ENCODE measurements at places on chromosomes 3 and 15.

DNA sequence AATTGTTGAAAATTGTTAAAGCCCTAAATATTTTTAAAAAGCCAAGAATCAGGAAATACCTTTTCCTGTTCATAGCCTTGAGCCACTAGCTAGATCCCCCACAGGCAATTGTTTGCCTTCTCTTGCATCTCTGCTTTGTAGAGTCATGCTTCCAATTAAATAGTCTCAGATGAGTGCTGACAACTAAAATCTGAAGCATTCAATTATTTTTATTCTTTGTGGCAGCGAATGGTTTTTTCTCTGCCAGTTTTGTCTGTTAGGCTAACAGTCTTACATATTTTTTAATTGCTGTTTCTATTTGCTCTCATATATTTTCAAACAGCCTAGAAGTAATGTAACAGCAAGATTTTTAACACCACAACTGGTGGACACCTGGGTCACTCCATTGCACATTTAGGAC lies 277.1 kb upstream of the GBE1 start:
- no peak for DNase-seq

- no peak for DNase-seq
Observed at GRCh38 chr3:66577426-66578203, 76.8 kb upstream of the LRIG1 start.

DNA sequence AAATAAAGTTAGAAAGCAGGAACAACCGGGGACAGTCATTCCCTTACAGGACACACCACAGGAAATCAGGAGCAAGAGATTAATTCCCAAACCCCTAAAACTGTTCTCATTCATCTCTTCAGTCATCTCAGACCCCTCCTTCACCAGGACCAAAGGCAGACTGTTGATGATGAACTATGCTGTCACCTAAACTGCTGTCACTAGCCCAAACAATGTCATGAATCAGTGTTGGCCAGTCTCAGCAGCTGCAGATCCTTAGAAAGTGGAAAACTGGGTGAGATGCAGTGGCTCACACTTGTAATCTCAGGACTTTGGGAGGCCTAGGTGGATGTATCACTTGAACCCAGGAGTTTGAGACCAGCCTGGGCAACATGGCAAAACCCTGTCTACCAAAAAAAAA lies 909.6 kb downstream of the ROBO1 start:
- no peak for DNase-seq

GRCh38 chr3:52531860-52532516 lies 1.7 kb downstream of the NT5DC2 start:
- no peak for DNase-seq

- DNase-seq, result no peak
Observed at GRCh38 chr15:90189781-90190467, 11.2 kb upstream of the SEMA4B start.

DNA sequence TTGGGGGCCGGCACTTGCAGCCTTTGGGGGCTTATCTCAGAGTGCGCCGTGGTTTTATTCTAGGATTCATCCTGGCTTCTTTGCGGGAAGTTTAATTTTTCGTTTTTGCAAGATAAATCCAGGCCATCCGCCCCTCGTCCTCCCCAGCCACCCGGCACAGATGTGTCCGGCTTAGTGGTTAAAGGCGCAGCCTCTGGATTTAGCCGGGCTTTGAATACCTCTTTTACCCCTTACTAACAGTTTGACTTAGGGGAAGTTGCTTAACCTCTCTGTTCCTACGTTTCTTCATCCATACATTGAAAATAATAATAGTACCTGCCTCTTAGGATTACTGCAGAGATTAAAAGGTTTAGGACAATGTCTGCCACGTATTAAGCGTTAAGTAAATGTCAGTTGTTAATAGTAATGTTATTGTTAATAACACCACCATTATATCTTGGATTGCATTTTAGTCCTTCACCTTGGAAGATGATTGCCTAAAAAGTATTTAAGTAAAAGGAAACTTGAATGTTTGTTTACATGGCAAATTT lies 714 bp downstream of the ECT2 start:
- DNase-seq, result peak; percentile 38

DNA sequence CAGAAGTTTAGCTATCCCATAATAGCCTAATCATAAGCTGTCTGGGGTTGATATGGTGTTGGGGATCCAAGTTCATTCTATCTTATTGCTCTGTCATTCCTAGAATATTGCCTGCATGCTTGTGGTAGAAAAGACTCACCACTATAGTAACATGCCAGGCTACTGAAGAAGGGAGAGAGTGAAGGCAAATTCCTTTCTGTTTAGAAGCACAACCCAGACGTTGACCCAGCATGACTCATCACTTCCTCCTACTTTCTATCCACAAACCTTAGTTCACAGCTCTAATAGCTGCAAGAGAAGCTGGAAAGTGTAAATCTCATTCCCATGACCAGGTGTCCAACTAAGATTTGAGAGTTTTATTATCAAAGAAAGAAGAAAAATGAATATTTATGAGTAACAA lies 57.8 kb upstream of the NMD3 start:
- DNase-seq, result peak; percentile 22

GRCh38 chr3:70075101-70075500 lies 75.6 kb downstream of the SAMMSON start:
- DNase-seq, result no peak

DNA sequence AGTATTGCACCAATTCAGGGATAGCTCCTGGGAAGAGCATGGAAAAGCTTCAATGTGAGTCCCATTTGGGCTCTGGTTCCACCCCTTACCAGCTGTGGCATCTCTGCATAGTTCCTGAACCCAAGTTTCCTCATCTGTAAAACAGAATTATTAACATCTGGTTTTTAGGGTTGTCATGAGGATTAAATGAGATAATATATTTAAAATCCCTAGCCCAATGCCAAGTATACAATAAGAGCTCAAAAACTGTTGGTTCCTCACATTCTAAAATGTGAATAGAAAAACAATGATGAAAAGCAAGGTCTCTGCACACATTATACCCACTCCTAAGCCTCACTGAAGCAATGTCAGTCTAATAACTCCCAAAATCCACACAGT lies 237.3 kb upstream of the WNT5A start:
- DNase-seq, result no peak

DNA sequence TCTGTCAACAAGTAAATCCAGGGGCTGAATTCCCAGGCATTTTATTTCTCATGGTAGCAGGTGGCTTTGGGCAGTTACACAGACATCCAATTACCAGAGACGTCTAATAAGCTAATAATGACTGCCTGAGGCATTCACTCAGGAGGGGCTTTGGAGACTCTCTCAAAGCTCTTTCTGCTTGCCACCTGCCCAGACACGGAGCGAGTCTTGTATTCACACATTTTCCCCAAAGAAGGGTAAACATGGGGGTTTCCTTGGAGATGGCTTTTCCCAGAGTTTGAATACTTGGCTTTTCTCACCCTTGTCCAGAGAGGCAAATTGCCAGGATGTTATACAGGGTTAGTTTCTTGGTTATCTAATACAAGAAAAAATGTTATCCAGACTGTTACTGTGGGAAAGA lies 132.6 kb downstream of the DIPK2A start:
- DNase-seq, result no peak

- DNase-seq, result no peak
Observed at GRCh38 chr15:41878355-41878699, 15.5 kb downstream of the SPTBN5 start.

DNA sequence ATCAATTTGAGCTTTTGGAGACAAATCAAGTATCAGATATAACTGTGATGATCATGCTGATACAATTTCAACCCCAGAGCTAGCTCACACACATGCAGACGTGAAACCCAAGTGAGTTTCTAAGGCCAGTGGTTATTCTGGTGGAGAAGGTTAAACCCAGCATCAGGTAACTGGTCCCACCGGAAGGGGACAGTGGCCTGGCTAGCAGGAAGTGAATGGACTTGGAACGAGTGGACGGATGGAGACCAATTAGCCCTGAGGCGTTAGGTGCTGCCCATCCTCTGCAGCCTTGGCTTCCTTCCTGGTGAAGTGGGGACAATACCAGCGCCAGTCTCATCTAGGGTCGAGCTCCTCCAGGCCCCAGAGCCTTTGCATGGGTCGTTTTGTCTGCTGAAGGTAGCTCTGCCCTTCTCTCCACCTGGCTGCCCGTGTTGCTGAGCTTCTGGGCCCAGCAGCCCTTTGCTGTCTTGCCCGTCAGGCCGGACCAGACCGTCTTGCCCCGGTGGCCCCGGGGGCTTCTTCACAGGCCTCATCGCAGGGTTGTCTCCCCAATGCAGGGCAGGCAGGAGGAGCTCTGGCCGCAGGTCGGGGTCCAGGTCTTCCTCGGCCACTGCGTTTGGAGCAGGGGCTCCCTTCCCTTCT lies 915 bp upstream of the KCTD6 start:
- DNase-seq, result no peak

DNA sequence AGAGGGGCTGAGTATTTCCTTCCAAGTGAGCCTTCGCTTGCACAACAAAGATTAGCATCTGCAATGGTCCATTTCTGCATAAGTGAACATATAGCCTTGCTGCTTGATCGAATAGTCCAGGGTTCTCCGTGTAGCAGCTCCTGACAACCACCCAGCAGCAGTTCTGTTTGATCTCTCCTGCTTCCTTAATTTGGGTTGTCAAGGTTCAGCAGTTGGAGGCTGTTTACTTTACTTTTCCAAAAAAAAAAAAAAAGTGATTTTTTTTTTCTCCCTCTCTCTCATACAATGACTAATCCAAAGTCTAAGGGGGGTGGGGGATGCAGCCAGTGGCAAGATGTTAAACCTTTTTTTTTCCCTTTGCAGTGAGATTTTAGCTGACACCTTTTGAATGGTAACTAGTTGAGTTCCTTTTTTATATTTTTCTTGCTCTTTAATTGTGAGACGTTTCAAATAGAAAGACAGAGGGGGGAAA lies 3.6 kb downstream of the FOXP1 start:
- no peak for DNase-seq

DNA sequence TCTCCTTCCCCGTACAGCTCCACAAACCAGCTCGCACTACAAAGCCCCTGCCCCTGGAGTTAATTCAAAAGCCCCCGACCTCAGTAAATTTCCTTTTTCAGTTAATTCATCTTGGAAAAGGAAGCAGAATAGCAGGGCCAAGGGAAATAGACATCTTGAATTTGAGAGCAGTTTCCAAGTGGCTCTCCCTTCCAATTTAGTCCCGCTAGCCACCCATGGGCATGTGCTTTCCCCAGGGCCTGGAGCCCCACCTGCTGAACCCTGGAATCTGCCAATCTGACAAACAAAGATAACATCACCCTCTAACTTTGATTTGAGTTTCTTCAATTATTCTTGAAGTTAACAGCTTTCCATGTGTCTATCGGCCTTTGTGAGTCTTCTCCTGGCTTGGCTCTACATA lies 31.7 kb downstream of the PRR20G start:
- no peak for DNase-seq

GRCh38 chr15:85568261-85568808 lies 187.9 kb downstream of the AKAP13 start:
- no peak for DNase-seq

DNA sequence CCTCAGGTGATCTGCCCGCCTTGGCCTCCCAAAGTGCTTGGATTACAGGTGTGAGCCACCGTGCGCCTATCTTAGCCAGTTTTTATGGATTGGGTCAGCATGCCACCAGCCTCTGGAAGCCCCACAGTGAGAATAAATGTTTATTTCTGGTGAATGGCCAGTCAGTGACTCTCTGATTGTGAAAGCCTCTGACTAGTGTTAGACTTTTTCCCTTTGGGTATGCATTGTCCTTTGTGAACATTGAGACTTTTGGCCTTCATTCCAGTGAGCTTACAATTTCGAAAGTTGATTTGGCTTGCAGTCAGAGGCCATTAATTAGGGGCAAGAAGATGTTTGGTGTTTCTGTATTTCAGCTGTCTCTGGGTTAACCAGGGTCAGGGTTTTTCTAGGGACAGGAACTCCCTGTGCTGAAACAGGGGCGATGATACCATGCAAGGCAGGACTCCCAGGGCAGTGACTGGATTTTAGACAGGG lies 274.5 kb upstream of the C2CD4B start:
- no peak for DNase-seq

- no peak for DNase-seq
Observed at GRCh38 chr15:83207009-83207659, 489 bp downstream of the HDGFL3 start.

Data from SW 1271 (cell line).